Thyroid gland (tissue), 4 donors: ENCODE measurements at places on chromosomes 4 and X. TPM values are rescaled to one million over a fixed set of nuclear protein-coding genes. Genes with fewer than 3 reads are reported as not detected.

DNA sequence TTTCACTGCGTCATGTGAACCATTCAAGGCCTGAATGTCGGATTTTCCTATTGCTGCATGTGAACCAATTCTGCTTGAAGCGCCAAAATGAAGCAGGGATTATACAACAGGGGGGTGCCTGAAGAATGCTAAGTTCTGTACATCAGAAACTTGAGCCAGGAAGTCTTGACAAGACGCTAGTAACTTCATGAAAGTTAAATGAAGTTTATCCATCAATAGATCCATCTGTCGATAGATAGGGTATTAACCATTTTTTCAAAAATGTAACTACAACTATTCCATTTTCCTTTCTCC, 590 bp upstream of the NAF1 start:
- no peaks in the 10 kb centered on the region for H3K36me3 ChIP-seq
- peak overlapping the region; percentile 92 for H3K4me3 ChIP-seq
- no peak for DNase-seq
- H3K4me1 ChIP-seq: peaks cover 16% of the 10 kb centered on the region
- no peaks in the 10 kb centered on the region for H3K27me3 ChIP-seq

GRCh38 chr4:6941796-6942195, 32.2 kb downstream of the TBC1D14 start:
- no peaks in the 10 kb centered on the region for H3K4me1 ChIP-seq
- H3K27ac ChIP-seq: no peak overlapping the region
- H3K27me3 ChIP-seq: no peaks in the 10 kb centered on the region

The XPNPEP2 gene
- 1.9 TPM for total RNA-seq

The AFF1 gene
- 155 TPM for total RNA-seq

- no peaks in the 10 kb centered on the region for H3K27me3 ChIP-seq
- H3K36me3 ChIP-seq: no peaks in the 10 kb centered on the region
- no peak overlapping the region for H3K27ac ChIP-seq
- no peaks in the 10 kb centered on the region for H3K4me1 ChIP-seq
- no peak overlapping the region for H3K4me3 ChIP-seq
These were observed 90.8 kb downstream of the NHSL2 start for GRCh38 chrX:72001471-72001870.

DNA sequence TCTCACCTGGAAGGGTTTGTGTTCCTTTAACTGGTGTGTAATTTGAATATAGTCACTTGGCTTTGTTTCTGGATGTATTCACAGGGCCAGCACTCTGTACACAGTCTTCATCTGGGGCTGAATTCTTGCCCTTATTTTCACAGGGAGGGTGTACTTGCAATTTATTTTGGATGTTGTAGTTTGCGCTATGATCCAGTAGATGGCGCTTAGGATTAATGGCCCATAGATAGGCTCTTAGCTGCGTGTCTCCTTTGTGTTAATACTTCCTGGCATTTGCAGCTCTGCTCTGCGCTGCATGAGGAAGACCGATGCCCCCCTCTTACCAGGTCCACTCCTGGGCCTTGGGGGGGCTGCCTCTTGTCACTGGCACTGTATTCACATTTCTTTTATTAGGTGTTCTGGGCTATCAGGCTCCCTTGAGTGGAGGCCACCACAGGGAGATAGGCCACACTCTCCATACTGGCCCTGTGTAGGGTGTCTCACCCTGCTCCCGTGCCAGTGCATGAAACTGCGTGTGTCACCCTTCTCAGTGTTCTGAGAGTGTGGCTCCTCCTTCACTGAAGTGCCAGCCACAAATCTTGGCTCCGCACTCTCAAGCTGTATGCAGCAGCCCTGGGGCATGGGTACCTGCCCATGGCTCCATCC, 562.2 kb downstream of the ZIC3 start:
- no peak overlapping the region for H3K27ac ChIP-seq
- no peaks in the 10 kb centered on the region for H3K4me1 ChIP-seq
- H3K4me3 ChIP-seq: no peak overlapping the region
- H3K27me3 ChIP-seq: no peaks in the 10 kb centered on the region
- no peak for DNase-seq
- no peaks in the 10 kb centered on the region for H3K36me3 ChIP-seq

DNA sequence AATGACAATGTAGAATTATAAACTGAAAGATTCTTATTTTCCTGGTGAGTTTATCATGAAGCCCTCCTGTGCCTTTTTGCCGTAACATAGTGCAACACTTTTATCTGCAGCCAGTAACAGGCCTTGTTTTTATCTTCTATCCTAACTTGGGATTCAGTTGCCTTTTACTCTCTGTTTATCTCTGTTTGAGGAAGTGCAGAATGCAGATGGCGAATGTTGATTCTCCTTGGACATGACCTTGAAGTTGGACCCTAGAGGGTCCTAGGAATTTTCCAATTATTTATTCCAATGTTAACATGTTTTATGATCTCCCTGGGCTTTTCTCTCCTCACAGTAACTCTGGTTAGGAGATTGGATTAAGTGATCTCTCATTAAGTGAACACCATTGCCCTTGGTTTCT, 165.0 kb downstream of the FMR1NB start:
- no peak overlapping the region for H3K4me3 ChIP-seq
- no peaks in the 10 kb centered on the region for H3K27me3 ChIP-seq
- H3K36me3 ChIP-seq: no peaks in the 10 kb centered on the region
- no peak for DNase-seq
- H3K4me1 ChIP-seq: no peaks in the 10 kb centered on the region

DNA sequence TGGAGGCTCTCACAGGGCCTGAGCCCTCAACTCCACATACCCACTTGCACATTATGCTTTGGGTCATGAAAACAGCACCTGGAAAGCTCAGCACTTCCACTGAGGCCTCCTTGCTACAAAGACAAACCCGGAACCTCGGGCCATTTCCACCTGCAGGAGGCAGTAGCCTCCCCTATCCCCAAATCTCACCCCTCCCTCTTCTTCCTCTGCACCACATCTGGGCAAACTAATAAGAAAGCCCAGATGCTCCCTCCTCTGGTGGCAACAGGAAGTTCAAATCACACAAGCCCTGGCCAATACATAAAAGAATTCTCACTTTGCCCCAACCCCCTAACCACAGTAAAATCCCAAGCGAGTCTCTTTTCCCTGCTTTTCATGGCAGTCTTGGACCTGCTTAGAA, 136.4 kb downstream of the MAPK10 start:
- H3K27ac ChIP-seq: no peak overlapping the region
- peaks cover 11% of the 10 kb centered on the region for H3K4me1 ChIP-seq
- no peak overlapping the region for H3K4me3 ChIP-seq
- H3K27me3 ChIP-seq: no peaks in the 10 kb centered on the region
- DNase-seq: peak; percentile 19
- no peaks in the 10 kb centered on the region for H3K36me3 ChIP-seq

- H3K4me1 ChIP-seq: peaks cover 6% of the 10 kb centered on the region
- no peak overlapping the region for H3K4me3 ChIP-seq
- H3K27me3 ChIP-seq: no peaks in the 10 kb centered on the region
- no peaks in the 10 kb centered on the region for H3K36me3 ChIP-seq
- no peak for DNase-seq
These were observed 108.0 kb downstream of the KDR start for GRCh38 chr4:55017406-55017805.

- H3K36me3 ChIP-seq: no peaks in the 10 kb centered on the region
- no peak for DNase-seq
- no peaks in the 10 kb centered on the region for H3K4me1 ChIP-seq
- no peak overlapping the region for H3K4me3 ChIP-seq
These were observed 664.9 kb upstream of the LCORL start for GRCh38 chr4:18686338-18687037.

DNA sequence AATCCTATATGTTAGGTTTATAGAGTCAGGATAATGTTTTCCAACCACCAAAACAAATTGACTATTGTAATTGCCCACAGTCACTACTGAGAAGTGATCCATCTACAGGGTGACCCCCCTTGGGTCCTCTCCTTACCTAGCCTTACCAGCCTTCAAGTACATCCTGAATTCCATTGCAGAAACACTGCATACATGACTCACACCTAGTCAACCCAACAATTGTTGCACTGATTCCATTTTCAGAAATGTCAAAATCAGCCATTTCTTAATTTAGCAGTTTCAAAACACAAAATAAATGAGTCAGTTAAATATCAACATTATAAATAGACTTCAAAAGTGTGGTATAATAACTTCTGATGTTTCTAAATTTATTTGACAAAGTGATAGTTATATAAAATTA, 106.3 kb upstream of the TNIP3 start:
- no peak overlapping the region for H3K27ac ChIP-seq
- no peaks in the 10 kb centered on the region for H3K27me3 ChIP-seq
- H3K4me1 ChIP-seq: no peaks in the 10 kb centered on the region

The P2RY4 gene
- total RNA-seq: not detected

The SERPINA7 gene
- not detected for total RNA-seq

The TAF7L gene
- 1.4 TPM for total RNA-seq
